ENCODE measurements at places on chromosomes 1 and 21. TPM values are rescaled to one million over a fixed set of nuclear protein-coding genes. Genes with fewer than 3 reads are reported as not detected.

DNA sequence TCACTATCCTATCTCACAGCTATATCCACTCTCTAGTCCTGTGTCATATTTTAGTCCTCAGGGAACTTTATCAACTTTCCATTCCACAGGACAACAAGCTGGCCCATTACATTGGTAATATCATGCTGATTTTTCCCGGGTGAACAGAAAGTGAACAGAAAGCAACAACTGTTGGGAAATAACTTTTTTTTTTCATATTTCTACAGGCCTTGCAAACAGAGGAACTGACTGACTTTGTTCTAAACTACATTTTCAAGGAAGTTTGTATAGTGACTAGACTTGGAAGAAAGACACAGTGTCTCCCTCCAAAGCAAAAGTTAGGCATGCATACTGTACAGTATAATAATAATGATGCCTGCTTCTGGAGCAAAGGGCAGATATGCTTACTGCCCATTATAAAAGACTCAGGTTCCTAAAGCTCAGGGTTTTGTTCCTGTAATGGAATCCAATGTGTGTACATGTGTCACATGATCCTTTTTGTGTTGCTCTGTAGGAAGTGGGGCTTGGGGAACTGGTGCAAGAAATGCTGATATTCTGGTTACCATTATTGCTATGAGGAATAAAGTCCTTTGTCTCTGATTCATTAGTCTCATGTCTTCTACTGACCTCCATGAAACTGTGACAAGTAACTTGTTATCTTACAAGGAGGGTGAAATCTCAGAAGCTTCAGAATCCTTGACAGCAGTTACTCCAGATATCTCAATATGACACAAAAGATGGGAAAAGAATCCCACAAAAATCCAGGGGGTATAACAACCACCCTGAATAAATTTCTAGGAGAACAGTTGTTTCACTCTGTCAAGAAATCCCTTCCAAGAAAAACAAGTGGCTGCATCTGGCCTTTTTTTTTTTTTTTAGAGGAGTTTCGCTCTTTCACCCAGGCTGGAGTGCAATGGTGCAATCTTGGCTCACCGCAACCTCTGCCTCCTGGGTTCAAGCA is 17.7 kb upstream of the NTPCR start:
- DNase-seq, result no peak

- no peak for DNase-seq
These were observed 38.9 kb downstream of the ATP1A1 start for GRCh38 chr1:116411784-116412479.

DNA sequence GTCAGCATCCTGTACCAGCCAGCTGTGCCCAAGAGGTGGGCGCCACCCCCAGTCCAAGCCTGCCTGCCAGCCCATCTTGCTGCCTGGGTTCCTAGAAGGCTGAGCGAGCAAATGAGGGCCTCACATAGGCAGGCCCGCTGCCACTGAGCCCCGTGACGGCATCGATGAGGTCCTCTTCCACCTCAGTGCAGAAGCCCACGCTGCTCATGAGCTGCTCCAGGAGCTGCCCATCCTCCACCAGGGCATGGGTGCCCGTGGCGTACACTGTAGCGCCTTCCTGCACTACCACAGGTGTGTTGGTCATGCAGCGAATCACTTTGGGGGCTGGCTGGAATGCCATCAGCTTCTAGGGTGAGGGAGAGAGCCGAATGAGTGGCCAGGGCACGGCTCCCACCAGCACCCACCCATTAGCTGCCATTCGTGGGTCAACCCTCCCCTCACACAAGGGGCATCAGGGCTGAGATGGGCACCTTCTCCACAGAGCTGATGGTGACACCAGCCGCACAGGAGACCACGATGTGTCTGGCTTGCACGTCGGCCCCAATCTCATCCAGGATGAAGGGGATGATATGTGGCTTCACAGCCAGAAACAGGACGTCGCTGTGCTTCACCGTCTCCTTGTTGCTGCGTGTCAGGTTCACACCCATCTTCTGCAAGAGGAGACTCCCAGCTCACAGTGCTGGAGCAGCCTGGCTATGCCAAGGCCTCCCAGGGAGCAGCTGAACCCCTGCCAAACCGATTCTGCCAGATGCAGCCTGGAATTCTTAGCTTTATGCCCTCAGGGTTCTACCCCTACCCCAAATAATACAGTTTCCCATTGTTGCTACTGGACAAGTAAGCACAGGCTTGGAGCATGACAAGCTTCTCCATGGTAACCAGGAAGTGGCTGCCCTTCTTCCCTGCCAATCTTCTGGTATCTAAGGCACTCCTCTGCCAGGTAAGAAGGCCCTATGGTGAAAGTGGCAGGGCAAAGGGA is 2.0 kb downstream of the PYCR2 start:
- no peak for DNase-seq

GRCh38 chr1:116504308-116505156 is 66.3 kb downstream of the CD58 start:
- DNase-seq, result peak; percentile 74

GRCh38 chr1:63799820-63800219 is 26.0 kb downstream of the ROR1 start:
- DNase-seq, result peak; percentile 31

DNA sequence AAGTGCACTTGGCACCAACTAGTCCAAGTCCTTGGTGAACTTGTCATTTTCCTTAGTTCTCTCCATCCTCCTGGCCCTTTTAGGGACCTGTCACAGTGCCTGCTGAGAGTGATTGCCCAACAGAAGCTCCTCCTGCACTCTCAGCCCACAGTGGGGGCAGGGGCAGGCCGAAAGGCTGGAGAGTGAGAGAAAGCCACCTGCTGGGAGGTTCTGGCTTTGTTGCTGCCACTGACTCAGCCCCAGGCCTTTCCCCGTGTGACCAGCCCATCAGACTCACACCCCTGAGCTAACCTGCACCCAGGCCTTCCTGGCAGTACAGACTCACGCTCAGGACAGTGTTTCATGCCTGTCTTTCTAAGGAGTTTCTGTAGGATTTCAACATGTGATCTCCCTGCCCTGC is 17.1 kb upstream of the PROK1 start:
- peak; percentile 45 for DNase-seq

DNA sequence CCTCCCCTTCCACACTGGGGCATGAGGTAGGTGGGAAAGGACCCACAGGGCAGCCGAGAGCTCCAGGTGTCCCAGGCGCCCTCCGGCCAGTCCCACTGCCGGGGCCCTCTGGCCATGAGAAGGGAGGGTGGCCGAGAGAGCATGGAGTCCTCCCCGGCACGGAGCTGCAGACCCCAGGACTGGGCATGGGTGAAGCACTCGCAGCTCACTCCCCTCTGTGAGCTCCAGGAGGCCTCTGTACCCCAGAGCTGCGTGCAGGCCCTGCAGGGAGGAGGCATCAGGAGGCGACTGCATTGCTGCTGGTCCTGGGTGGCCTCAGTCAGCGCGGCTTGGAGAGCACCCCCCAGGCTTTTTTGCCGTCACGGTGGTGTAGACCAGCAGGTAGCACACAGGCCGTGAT is 80.1 kb upstream of the TTC34 start:
- DNase-seq, result no peak

GRCh38 chr1:184405094-184405800 is 18.4 kb downstream of the C1orf21 start:
- no peak for DNase-seq

GRCh38 chr1:212030936-212031528 is 4.3 kb downstream of the INTS7 start:
- DNase-seq, result peak; percentile 83

GRCh38 chr1:228647523-228648444 is 87.5 kb upstream of the RHOU start:
- DNase-seq, result peak; percentile 71

DNA sequence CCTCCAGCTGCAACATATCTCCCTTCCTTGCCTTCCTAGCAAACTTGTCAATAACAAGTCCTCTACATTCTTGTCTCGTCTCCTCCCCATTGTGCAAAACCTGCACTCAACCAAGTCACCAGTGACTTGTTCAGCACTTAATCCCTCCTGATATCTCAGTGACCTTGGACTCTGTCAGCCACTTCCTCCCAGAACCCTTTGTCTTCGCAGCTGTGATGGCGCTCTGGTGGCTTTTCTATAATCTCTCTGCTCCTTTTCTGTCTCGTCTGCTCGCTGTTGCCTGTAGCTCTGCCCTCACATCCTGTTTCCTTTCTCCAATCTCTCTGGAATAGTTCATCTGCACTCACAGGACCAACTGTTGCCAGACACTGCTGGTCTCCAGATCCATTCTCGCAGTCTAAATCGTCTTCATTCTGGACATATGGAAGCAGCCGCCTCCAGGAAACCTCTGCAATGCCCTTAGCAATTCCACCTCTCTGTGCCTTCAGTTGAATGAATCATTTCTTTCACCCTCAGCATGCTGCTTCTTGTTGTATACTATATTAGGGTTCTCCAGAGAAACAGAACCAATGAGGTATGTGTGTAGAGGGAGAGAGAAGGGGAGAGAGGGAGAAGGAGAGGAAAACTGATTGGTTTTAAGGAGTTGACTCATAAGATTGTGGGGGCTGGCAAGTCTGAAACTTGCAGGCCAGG is 17.4 kb upstream of the IFNAR2 start:
- DNase-seq, result peak; percentile 42

GRCh38 chr1:29121936-29122681 is 1.6 kb downstream of the TMEM200B start:
- DNase-seq, result peak; percentile 52

- DNase-seq, result peak; percentile 84
These were observed 67.1 kb downstream of the MAN1C1 start for GRCh38 chr1:25683731-25684130.

- DNase-seq, result no peak
These were observed 932 bp downstream of the RPF1 start for GRCh38 chr1:84479998-84480397.

DNA sequence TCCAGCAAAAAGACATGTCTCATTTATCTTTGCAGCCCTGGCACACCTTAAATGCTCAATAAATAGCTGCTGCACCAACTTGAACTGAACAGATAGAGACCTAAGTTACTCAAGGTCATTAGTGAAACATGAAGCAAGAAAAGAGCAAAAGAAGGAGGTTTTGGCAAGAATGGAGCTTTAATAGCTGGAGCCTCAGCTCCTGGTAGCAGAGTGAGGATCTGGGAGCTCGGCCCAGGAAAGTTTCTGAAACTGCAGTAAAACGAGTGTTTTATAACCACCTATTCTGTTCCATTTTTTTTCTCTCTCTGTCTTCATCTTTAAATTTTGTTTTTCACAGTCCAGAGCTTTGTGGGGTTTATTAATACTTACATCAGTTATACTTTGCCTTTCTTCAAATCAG is 207.5 kb downstream of the SETD4 start:
- DNase-seq, result no peak

DNA sequence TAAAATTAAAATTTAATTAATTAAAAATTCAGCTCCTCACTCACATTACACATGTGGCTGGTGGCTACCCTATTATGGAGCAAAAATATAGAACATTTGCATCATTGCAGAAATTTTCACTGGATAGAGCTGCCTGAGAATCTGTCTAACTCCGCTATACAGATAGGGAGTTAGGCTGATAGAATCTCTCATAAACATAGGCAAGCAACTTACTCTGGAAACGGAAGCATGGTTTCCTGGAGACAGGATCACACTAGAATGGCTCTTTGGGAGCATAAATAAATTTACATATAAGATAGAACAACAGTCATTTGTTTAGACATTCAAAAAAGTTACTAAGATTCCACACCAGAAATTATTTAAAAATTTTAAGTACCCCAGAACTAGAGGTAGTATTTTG is 12.2 kb upstream of the LAMC2 start:
- DNase-seq, result no peak

- no peak for DNase-seq
These were observed 55.4 kb upstream of the GRHL3 start for GRCh38 chr1:24263746-24264145.

DNA sequence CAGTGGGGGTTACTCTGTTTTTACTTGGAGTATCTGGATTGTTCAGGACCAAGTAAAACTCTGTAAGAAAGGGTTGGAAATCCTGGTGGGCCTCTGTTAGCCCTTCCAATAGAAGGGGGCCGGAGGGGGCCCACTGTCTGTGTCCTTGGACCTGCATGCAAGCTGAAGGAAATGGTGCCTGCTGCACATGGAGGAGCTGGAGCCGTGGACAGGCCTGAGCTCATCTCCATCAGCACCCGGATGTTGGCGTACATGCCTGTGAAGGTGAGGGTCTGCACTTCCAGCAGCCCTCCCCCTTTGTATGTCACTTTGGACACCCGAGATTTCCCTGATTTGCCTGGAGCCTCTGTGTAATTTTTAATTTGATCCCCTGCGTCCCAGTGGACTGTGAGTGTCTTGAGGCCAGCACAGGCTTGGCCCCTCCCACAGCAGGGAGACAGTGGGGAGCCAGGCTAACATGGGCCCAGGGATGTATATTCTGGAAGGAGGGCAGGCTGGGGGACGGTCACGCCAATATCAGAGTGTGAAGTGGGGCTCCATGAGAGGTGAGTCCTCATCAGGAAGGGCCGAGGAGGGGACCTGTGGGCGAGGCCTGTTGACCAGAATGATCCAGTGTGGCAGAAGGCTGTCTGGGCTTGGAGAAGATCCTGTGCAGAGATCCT is 16.8 kb downstream of the GALNT2 start:
- DNase-seq, result no peak

- DNase-seq, result no peak
These were observed 177.1 kb downstream of the TNR start for GRCh38 chr1:175566247-175566646.

- no peak for DNase-seq
These were observed 29.4 kb downstream of the PALMD start for GRCh38 chr1:99675292-99675691.

GRCh38 chr1:174448974-174449373 is 1.2 kb downstream of the GPR52 start:
- DNase-seq, result peak; percentile 6

GRCh38 chr1:206067486-206068227 is 14.7 kb downstream of the RHEX start:
- no peak for DNase-seq

DNA sequence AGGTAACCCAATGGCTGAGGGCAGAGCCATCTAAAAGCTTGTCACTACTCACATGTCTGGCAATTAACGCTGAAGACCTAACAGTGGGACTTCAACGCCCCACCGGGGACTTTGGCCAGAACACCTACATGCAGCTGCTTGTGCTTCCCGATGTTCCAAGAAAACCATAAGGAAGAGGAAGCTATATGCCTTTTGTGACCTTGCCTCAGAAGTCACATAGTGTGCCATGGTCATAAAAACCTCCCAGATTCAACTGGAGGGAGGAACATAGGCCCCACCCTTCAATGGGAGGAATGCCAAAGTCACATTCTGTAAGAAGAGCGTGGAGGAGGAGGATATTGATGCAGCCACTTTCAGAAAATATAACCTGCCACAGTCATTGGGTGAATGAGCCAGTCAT is 147.8 kb upstream of the MAGI3 start:
- DNase-seq, result no peak

GRCh38 chr1:160214481-160215140 is 9.4 kb downstream of the PEA15 start:
- no peak for DNase-seq

Gene MPZ
- total RNA-seq, result 0.35 TPM

Gene GCSAML
- total RNA-seq, result not detected

Gene GPR153
- total RNA-seq, result 32.7 TPM

Gene ARMH1
- total RNA-seq, result 5.7 TPM

Gene GJA9
- not detected for total RNA-seq

Gene DEPDC1
- 37.6 TPM for total RNA-seq

Gene TNN
- total RNA-seq, result not detected

Gene C1orf141
- not detected for total RNA-seq
